ENCODE measurements at places on chromosomes 5 and 9. TPM values are rescaled to one million over a fixed set of nuclear protein-coding genes. Genes with fewer than 3 reads are reported as not detected.

DNA sequence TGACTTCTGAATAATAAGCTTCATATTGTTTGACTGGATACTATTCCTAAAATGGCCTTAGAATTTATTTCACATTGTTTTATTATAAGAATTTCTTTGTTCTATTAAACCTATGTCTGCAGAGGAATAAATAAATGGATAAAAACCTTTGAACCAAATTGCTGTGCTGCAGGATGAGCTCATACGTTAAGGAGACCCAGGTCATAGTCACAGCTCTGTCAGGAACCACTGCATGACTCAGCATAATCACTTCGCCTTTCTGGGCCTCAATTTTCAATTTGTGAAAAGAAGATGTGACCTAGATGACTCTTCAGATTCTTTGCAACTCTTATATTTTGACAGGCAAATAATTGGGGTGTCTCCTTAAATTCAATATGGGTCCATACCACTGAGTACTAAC lies 36.7 kb upstream of the HMHB1 start:
- DNase-seq, result no peak

DNA sequence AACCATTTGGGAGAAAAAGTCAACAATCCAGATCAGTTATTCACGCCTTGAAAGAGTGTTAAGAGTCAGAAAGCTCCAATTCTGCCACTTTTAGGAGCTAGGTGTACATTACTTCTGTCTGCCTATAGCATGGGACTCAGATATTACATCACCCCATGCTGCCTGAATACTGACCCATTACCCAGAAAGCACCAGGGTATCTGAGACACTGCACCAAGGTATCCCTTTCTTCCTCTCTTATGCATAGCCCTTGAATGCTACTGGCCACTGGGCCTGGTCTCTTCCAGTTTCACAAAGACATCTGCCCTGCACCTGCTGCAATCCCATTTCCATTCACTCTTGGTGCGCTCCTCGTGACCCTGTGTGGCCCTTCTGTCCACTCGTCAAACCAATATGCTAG lies 2.6 kb downstream of the STRBP start:
- no peak for DNase-seq

DNA sequence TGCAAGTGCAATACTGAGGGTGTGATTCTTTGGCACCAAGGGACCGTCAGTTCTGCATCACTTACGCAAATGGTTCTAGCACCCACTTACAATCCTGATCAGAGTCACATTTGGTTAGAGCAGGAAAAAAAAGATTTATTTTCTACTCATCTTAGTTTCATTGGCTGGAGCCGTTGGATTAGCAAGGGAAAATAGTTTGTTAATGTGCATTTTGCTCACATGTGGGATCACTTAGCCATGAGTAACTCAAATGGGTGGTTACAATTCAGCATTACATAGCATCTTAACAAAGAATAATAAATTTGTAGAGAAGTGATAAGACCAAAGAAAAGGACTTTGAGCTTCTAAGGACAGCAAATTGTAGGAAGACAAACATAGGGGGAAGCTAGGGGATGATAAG lies 216.9 kb downstream of the AUH start:
- no peak for DNase-seq

DNA sequence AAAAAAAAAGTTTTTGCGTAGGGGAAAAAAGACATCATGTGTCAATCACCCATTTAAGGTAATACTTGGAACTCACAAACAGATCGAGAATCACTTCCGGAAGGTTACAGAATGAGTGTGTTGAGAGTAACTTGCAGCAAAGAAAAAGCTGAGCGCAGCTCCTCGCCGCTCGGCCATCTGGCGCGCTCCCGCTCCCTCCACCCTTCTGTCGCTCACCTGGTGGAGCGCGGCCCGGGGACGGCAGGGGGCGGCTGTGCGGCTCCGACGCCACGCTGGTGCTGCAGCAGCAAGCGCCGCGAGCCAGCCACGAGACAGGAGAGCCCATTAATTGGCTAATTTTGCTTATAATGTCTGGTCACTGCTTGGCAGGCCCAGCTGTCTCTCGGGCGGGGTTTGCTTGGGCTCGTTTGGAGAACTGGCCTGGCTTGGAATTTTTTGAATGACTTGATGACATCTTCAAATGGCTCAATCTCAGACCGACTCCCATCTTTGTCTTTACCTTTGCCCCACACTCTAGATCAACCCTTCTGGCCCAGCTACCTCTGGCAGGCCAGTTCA lies 601.8 kb downstream of the CCDC171 start:
- no peak for DNase-seq

- DNase-seq, result no peak
These were observed 45.4 kb downstream of the DMRT1 start for GRCh38 chr9:886886-887285.

- no peak for DNase-seq
These were observed 78.3 kb downstream of the STK10 start for GRCh38 chr5:172109749-172110148.

The KCNV2 gene
- polyA plus RNA-seq, result 0.19 TPM

DNA sequence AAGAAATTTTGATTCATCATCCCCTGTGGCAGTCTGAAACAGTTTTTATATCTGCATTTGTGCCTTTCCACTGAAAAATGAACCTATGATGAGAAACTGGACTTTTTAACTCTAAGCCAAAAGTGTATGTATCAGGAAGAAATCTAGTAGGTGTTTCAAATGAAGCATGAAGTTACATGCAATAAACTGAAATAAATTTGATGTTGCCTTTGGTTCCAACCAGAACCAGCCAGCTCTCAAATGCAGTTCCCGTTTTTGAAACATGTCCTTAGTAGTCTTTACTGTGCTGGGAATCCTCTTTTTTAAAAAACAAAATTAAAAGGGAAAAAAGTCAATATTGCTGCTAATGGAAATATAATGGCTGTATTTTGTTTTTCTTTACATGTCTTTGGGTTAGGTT lies 43.9 kb downstream of the HACD4 start:
- no peak for DNase-seq

- no peak for DNase-seq
These were observed 84.2 kb downstream of the MUSK start for GRCh38 chr9:110752766-110753165.

GRCh38 chr5:79561525-79561893 lies 47.6 kb upstream of the HOMER1 start:
- no peak for DNase-seq

The LOX gene
- 40.9 TPM for polyA plus RNA-seq

DNA sequence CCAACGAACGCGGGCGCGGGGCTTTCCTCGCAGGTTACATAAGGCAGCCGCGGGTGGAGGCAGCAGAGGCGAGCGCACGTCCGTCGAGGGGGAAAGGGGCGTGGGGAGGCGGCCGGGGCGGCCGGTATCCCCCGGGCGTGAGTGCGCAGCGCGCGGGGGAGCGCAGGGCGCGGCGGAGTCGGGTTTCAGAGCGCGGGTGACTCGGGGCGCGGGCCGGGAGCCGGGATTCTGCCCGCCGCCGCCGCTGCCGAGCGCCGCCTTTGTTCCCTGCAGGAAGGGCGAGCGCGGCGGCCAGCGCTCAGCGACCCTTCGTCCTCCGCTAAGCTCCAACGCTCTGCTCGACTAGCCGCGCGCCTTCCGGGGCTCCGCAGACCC lies at the start of gene COL15A1:
Gene COL15A1, plus strand, starts transcription at position 226 of the 375 bp plus-strand sequence. CDS start 155 bp downstream, outside the sequence.
- no peak for DNase-seq

- DNase-seq, result no peak
These were observed 270.8 kb upstream of the DAPK1 start for GRCh38 chr9:87226896-87227295.

The ARHGEF28 gene
- polyA plus RNA-seq, result 42.0 TPM

The FGD3 gene
- polyA plus RNA-seq, result 6.9 TPM

DNA sequence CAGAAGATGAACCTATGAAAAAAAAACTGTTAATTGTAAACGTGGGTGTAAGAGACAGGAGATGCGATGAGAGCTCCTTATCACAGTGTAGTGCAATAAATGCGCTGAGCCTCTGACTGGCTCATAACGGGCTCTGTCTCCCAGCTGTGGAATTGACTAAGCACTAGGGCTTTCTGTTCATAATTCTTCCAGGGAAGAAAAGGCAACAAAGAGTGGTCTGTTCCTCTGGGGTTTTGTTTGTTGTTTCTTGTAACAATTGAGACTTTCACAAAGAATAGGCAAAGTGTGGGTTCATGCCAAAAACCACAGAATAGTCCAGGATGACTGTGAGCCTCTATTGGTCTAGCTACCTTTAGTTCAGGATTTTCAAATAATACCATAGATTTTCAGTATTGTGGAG lies 39.4 kb downstream of the UBE2QL1 start:
- DNase-seq, result no peak

Measured in left renal cortex interstitium (tissue), 4 donors.